ENCODE measurements at places on chromosomes 2 and 18.

DNA sequence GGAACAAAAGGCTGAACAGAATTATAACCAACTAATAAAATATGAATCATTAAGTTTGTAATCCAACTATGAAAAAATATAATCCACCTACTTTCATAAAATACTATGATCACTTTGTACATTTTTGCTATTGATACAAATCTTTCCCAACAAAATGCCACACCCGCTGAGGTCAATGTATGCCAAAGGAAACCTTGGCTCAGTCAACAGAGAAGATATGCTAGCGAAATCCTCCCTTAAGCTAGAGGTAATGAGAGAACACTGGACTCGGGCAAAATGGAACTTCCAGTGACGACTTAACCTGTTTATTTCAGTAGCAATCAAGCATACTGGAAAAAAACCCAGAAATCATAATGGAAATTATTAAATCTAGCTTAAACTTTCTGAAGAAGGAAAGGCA lies 81.5 kb downstream of the NOL10 start:
- no peak for DNase-seq

- DNase-seq = no peak
Measured at GRCh38 chr2:215982465-215982875, 30.9 kb downstream of the MREG start.

GRCh38 chr2:128538396-128538795 lies 219.7 kb upstream of the HS6ST1 start:
- no peak for DNase-seq

DNA sequence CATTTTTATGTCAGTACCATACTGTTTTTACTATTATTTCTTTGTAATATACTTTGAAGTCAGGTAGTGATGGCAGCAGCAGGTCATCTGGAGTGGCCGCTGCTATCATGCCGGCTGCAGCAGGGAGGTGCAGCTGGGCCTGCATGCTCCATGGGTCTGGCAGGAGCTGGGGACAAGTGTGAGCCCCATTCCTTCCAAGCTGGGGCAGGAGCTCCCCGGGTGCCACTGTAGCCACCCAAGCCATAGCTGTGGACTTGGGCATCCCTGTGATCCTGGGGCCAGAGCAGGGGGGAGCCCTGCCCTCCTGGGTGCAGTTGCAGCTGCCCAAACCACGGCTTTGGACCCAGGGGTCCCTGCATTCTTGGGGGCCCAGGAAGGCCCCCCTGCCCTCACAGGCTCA lies 59.2 kb downstream of the CSRNP3 start:
- no peak for DNase-seq

DNA sequence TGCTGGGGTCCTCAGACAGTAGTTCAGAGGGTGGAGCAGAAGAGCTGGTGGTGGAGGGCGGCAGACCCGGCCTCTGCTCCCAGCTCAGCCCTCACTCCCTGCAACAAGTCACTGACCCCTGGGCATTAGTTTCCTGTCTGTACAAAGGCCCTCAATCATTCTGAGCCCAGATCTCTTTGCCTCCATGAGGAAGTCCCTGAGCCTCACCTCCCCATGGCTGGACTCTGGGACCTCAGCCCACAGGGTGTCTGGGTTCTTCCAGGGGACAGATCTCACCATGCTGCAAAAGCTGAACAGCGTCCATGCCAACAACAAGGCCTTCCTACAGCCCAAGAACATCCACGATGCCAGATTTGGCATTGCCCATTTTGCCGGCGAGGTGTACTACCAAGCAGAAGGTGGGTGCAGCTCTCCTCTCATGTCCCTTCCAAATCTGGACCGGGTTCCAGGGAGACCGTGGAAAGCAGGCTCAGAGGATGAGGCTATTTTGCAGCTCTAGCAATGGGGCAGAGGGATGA lies 49.1 kb downstream of the MYO7B start:
- no peak for DNase-seq

- no peak for DNase-seq
Measured at GRCh38 chr2:219490600-219491130, 8.0 kb upstream of the GMPPA start.

- no peak for DNase-seq
Measured at GRCh38 chr2:13193900-13194299, 477.2 kb downstream of the TRIB2 start.

GRCh38 chr2:75246441-75247167 lies 47.3 kb upstream of the TACR1 start:
- no peak for DNase-seq

DNA sequence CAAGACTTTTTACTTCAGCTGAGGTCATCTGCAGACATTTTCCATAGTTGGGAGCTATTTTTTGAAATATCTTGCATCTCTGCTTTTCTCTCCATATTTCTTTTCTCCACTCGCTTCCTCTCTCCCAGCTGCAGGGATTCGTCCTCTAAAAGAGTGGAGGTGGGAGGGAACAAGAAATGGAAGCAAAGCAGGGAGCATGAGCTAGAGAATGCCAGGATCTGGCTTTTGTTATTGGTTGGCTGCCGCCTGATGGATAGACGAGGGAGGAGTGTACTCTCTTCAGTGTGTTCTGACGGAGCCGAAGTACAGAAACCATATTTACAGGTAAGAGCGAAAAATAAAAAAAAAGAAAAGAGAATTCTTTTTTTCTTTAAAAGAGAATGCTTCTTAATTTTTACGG lies at the start of gene CSRNP3:
Gene CSRNP3 (plus strand): TSS at position 282 of the 400 bp plus-strand sequence. CDS start 125,368 bp downstream, outside the sequence.
- no peak for DNase-seq

DNA sequence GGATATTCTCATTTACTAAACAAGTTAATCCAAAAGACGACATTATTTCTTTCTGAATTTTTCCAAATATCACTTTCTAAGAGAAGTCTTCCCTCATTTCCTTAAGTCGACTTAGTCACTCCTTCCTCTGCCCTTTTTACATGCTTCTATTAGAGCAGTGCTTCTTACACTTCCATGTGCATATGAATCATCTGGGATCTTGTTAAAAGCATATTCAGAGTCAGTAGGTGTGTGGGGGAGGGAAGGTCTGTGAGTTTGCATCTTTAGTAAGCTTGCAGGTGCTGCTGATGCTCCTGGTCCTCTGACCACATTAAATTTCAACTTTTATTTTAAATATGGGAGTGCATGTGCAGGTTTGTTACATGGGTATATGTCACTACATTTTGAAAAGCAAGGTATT lies 582.6 kb downstream of the NRXN1 start:
- no peak for DNase-seq

All from stimulated activated CD4-positive, alpha-beta T cell treated with anti-CD3 and anti-CD28 coated beads, TNF-alpha, amount 100 ng/mL, for 1 hour (primary cell).